ENCODE measurements at places on chromosomes 13 and 19.

- DNase-seq, result no peak
Observed at GRCh38 chr19:47865166-47865565, 6.1 kb downstream of the TPRX2 start.

- DNase-seq, result no peak
Observed at GRCh38 chr13:60220072-60220471, 56.3 kb upstream of the DIAPH3 start.

DNA sequence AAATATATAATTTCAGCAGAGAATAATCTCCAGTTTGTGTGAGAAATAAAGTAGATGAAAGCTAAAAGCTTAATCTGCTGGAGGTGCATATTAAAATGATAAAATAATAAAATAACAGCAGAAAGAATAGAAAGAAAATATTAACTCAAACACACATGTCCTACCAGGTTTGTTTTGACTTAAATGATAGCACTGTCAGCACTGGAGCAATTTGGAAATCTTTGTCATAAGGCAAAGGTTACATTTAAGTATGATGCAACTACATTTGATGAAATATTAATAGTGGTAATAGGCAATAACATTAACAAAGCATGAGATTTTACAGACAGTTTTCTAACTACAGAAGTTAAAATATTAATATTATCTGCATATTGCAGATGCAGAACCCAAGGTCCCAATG is 2380.1 kb downstream of the PCDH9 start:
- no peak for DNase-seq

GRCh38 chr13:44414716-44415115 is 41.1 kb downstream of the SERP2 start:
- DNase-seq, result no peak

DNA sequence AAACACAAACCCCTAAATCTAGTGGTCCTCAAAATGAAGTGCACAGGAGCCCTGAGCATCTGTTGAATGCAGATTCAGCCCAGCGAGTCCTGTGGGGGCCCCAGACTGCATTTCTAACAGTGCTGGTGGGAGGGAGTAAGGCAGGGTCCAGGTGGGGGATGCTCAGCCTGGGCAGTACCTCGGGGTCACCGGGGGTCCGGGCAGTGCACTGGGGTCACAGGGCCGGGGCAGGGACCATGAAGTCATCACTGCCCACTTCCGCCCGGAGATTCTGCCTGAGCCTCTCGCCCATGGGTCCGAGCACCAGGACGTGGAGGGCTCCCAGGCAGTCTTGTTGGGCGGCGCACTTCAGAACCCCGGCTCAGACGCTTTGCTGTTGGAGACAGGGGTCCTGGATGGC is 838 bp upstream of the ATP4B start:
- DNase-seq, result no peak

DNA sequence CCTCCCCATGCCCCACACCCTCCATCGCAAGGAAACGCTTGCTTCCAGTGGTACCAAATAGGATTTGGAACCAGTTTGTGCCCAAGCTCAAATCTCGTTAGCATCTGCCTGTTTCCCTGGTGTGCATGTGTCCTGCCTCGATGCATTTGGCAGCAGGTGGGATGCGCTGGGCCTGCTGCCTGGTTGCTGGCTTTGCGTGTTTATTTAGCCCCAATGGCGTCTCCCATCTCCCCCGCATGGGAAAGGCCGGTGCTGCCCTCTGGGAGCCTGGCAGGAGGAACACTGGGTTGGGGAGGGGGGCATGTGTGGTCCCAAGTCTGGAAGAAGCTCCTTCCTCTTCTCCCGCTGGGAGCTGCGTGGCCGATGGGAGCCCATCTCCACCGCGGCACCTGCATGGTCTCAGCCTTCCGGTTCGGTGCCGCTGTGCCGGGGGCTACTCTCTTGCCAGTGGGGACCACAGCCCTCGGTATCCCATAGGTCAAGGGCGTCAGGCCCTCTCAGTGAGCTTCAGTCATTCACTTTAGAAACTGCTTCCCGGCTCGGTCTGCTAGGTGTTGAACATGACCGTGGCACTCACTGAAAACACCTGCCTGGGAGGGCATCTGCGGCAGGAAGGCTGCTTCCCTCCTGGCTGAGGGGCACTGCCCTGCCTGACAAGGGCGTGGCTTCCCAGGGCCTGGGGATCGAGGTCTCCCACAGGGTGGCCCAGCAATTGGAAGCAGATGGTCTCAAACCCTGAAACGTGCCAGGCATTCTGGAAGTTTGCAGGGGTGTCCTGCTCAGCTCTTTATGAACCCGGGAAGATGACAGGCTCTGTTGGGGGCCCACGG is 11.8 kb upstream of the F7 start:
- no peak for DNase-seq

- no peak for DNase-seq
Observed at GRCh38 chr19:31749231-31749630, 400.0 kb upstream of the TSHZ3 start.

GRCh38 chr13:73687087-73687486 is 447.1 kb downstream of the KLF12 start:
- no peak for DNase-seq

- DNase-seq, result no peak
Observed at GRCh38 chr13:34201050-34201913, 383.3 kb downstream of the RFC3 start.

DNA sequence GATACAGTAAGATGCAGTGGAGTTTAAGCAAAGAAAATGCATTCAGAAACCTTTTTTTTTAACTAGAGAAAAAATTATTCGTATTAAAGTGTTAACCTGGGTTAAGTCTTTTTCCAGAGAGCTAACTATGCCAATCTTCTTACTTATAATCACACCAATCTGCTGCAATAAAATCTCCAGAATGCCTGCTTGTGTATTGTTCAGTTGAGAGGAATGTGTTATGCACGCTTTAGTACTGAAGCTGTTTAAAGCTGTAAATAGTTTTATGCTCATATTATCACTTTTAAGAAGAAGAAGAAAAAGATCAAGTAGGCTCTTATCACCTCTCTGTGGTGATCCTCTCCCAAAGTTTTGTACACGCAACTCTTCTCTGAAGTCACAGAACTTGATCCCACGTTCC is 528.7 kb downstream of the RFC3 start:
- no peak for DNase-seq

- DNase-seq, result no peak
Observed at GRCh38 chr19:16917401-16917800, 28.6 kb downstream of the F2RL3 start.

DNA sequence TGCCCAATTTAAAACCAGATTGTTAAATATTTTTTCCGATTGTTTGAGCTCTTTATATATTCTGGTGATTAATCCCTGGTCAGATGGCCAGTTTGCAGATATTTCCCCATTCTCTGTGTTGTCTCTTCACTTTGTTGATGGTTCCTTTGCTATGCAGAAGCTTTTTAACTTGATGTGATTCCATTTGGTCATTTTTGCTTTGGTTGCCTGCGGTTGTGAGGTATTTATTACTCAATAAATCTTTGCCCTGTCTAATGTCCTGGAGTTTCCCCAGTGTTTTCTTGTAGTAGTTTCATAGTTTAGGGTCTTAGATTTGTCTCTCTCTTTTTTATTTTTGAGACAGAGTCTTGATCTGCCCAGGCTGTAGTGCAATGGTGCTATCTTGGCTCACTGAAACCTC is 23.8 kb upstream of the LMO7 start:
- DNase-seq, result no peak

- no peak for DNase-seq
Observed at GRCh38 chr13:110173247-110173818, 133.6 kb downstream of the COL4A1 start.

- DNase-seq, result no peak
Observed at GRCh38 chr13:37143911-37144310, 38.4 kb upstream of the CSNK1A1L start.

GRCh38 chr13:78298657-78299056 is 304.7 kb downstream of the POU4F1 start:
- DNase-seq, result no peak

- no peak for DNase-seq
Observed at GRCh38 chr19:395467-395866, 13.5 kb downstream of the C2CD4C start.

Data from stimulated activated CD4-positive, alpha-beta T cell treated with anti-CD3 and anti-CD28 coated beads, Interleukin-4, amount 100 ng/mL, for 4 hours (primary cell).